ENCODE measurements at places on chromosomes 12 and 14.

- DNase-seq = peak; percentile 90
Measured at GRCh38 chr12:109052414-109053323, at the start of gene USP30. TSS of gene USP30 (plus strand) at chr12:109052576. CDS start at chr12:109052679, 103 bp downstream.

- DNase-seq = no peak
Measured at GRCh38 chr12:80230068-80230467, 130.7 kb downstream of the OTOGL start.

DNA sequence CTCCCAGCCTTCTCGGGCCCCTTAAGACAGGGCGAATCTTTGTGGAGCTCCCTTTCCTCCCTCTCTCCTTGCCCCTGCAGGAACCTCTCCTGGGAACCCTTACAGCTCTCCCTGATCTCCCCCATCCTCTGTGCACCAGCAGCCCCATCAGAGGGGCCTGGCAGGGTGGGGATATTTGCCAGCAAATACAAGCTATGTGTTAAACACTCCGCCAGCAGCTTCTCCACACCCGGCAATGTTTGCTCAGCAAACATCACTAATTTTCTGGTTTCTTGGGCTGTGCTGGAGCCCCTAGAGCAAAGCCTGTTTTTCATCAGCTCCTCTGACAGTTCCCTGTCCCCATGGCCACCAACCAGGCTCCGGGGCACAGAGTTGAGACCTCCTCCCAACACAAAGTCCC, 147.5 kb upstream of the LHX5 start:
- DNase-seq = no peak

- no peak for DNase-seq
Measured at GRCh38 chr12:67382241-67382871, 113.2 kb downstream of the CAND1 start.

DNA sequence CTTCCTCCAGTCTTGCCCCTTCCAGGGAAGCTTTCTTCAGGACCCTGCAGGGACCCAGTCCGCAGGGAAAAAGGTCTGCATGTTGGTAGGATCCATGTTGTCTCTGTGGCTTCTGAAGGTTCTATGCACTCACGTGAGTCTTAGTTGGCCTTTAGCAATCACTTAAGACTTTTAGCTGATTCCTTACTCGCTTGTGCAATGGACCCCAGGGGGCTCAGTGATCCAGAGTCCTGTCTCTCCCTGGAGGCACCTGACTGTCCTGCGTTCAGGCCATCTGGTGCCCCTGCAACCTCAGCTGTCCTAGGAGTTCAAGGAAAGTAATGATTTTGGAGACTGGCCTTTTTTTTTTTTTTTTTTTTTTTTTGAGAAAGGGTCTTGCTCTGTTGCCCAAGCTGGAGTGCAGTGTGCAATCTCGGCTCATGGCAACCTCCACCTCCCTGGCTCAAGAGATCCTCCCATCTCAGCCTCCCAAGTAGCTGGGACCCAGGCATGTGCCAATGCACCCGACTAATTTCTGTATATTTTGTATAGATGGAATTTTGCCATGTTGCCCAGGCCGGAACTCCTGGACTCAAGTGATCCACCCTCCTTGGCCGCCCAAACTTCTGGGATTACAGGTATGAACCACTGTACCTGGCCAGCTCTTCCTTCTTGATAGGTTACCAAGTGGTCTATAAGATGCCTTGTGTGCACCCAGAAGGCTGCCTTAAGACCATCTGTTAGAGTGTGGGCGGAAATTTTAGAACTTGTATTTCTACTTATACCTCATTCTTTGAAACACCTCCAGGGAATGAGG, 4.6 kb downstream of the IFI27L2 start:
- no peak for DNase-seq

- DNase-seq = no peak
Measured at GRCh38 chr12:117538032-117538690, 176.7 kb upstream of the NOS1 start.

DNA sequence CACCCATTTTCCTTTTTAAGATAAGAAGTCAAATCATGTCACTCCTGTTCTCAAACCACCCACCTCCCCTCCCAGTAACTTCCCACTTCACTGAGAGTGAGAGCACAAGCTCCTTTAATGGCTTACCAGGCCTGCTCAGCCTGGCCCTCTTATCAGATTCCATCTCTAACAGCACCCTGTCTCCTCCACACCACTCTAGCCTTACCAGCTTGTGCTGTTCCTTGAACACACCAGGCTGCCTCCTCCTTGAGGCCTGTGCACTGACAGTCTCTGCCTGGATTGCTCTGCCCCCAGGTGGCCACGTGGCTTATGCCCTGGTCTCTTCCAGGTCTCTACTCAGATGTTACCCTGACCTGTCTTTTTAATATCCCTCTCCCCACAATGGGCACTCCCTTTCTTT, 40.1 kb upstream of the EVL start:
- DNase-seq = peak; percentile 50

- DNase-seq = no peak
Measured at GRCh38 chr12:130117233-130117632, 45.0 kb upstream of the FZD10 start.

GRCh38 chr14:95217391-95217900, 60.1 kb upstream of the DICER1 start:
- DNase-seq = no peak

DNA sequence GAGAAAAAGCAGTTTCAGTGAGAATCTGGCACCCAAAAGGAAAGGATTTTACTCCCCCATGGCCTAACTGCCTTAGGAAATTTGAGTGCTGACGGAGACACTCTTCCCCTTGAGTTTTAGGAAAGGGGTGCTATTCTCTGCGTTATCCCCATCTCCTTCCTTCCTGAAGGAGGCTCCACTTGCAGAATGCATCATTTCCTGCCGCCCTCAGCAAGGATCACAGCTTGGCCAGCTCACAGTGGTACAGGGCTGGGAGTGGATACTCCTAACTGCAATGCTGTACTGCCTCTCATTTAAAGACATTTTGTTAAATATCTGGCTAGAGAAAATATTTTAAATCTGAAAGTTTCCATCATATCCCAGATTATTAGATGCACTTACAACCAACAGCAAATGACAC, 33.0 kb downstream of the RDH12 start:
- no peak for DNase-seq

DNA sequence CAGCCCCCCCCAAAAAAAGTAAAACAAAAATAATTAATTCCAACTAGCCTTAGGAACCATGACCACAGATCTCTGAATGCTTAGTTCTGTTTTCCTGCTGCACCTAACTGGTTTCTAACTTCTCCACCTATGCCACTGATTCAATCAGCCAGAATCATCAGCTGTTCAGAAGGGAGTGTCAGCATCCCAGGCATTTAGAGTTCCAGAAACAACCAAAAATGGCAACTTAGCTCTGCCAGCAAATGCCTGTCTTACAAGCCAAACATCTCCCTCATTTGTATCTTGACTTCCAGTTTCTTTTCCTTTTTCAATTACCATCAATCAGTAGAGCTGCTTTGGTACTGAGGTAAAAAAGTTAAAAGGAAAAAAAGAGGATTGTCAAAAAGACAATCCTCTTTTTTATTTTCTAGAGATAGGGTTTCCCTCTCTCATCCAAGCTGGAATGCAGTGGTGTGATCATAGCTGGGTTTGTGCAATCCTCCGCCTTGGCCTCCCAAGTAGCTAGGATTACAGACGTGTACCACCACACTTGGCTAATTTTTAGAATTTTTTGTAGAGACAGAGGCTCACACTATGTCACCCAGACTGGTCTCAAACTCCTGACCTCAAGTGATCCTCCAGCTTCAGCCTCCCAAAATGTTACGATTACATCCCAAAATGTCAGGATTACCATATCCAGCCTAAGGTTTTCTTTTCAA, 45.2 kb upstream of the ISM2 start:
- DNase-seq = no peak

DNA sequence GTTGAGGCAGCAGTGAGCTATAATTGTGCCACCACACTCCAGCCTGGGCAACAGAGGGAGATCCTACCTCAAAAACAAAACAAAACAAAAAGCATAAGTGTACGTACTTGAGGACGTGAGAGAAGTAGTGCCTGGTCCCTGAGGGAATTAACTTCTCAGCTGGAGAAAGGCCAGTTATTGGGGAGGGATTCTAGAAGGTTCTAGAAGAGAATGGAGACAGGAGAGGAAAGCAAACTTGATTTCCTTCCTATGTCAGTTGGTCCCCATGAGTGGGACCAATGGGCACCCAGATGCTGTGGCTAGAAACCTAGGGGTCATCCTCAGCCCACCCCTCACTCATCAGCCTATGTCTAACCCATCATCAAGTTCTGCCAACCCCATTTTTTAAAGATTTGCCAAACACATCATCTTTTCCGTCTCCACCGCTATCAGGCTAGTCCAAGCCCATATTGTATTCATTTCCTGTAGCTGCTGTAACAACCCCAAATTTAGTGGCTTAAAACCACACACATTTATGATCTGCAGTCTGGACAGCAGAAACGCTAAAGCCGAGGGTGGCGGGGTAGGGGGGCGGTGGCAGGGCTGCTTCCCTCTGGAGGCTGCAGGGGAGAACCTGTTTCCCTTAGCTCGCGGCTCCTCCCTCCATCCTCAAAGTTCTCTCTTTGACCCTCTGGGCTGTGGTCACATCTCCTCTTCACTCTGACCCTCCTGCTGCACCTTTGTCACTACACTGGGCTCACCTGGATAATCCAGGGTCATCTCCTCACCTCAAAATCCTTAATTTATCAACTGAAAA, 7.2 kb upstream of the RBM19 start:
- no peak for DNase-seq

GRCh38 chr14:52338051-52338681, 24.1 kb downstream of the PTGER2 start:
- no peak for DNase-seq

GRCh38 chr14:55000381-55000780, 26.5 kb downstream of the WDHD1 start:
- no peak for DNase-seq

DNA sequence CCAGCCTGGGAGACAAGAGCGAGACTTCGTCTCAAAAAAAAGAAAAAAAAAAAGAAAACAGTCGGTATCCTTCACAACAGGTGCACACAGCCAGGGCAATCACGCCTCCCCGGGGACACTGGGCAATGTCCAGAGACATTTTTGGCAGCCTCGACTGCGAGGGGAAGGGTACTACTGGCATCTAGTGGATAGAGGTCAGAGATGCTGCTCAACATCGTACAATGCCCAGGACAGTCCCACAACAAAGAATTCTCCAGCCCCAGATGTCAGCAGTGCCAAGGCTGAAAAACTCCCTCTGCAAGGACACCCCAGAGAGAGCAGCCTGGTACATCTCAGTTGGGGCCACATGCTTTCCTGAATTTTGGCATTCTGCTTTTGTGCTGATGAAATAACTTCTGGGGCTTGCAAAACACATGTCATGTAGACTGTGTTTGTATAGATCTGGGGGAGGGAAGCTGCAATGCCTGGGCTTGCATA, 21.5 kb downstream of the ALDH2 start:
- peak; percentile 57 for DNase-seq

- DNase-seq = no peak
Measured at GRCh38 chr14:104776961-104777807, 18.4 kb downstream of the AKT1 start.

GRCh38 chr12:60119327-60119726, 523.5 kb downstream of the SLC16A7 start:
- DNase-seq = no peak

- DNase-seq = no peak
Measured at GRCh38 chr14:81471062-81471461, 62.6 kb downstream of the SEL1L start.

GRCh38 chr14:73143003-73143402, 6.7 kb downstream of the PSEN1 start:
- no peak for DNase-seq

DNA sequence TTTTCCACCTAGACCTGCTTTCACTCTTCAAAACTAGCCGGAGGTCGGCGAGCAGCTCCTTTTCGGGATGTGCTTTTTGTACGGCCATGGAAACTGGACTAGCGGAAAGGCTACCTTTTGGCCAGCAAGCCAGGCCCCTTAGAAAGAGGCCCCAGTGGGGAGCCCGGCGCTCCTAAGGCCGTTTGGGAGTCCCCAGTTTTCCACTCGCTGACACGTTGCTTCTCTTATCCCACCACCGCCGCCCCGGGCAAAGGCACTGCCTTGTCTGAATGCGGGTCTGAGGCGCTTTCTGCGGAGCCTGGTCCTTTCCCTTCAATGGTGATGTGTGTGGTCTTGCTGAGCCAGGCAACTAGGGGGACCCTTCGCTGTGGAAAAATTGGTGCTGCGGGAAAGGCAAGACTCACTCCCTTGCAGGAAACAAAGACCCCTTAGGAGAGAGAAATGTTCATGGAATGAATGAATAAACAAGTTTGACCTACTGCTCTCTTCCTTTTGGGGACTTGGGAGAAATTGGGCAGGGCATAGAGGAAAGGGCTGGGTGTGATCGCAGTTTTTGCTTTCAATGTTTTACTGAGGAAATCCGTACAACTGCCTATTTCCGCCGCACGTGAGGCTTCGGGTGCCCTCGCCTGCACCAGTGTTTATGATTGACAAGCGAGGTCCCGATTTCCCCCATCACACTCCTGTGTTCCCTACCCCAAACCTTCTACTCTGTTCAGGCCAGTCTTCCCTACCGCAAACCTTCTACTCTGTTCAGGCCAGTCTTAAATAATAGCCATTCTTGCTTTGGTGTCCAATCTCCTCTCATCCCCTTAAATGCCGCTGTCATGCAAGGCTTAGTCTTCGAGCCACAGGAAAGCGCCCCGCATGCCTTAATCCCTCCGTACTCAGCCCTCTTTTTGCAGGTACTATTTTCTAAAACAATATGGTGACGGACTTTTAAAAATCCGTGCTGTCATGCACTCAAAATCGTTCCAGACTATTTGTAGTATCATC, 1.0 kb upstream of the SLC38A2 start:
- DNase-seq = peak; percentile 46

GRCh38 chr12:1644534-1645438, 15.8 kb downstream of the WNT5B start:
- DNase-seq = no peak

DNA sequence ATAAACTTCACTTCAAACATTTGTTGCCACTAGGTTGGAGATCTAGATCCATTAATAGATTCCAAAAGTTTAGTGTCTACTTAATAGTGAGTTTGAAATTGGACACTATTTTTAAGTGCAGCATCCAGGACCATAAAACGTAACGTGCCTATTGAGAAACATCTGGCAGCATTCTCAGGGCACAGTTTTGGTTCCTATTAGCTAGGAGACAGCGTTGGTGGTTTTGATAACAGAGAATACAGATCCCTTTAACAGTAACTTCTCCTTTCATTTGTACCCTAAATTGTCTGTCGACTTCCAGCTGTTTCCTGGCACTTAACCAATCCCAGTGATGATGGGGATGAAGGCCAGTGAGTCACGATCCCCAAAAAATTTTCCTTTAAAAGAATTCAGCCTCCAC, 25.8 kb downstream of the KCNK10 start:
- no peak for DNase-seq

- DNase-seq = no peak
Measured at GRCh38 chr14:82500222-82500621, 966.6 kb upstream of the SEL1L start.

GRCh38 chr14:85811340-85811739, 281.4 kb downstream of the FLRT2 start:
- no peak for DNase-seq

DNA sequence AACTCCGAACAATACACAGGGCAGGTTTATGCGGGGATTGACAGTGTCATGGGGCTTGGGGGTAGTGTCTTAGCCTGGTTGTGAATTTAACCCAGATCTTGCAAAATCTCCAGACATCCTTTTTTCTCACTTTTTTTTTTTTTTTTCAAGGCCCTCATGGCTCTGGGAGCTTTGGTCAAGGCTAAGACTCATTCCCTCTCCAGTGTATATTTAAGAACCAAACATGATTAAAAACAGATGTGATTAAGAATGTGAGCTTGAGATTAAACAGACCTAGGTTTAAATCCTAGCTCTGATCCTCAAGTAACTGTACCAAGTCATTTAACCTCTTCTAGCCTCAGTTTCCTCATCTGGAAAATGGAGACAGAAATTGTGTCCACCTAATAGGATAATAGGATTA, 151.7 kb upstream of the FUT8 start:
- no peak for DNase-seq

Measured in GM13977 (cell line).